ENCODE measurements at places on chromosomes 2 and 18.

- no peak for DNase-seq
Measured at GRCh38 chr18:46337271-46337670, 233.1 kb downstream of the HAUS1 start.

DNA sequence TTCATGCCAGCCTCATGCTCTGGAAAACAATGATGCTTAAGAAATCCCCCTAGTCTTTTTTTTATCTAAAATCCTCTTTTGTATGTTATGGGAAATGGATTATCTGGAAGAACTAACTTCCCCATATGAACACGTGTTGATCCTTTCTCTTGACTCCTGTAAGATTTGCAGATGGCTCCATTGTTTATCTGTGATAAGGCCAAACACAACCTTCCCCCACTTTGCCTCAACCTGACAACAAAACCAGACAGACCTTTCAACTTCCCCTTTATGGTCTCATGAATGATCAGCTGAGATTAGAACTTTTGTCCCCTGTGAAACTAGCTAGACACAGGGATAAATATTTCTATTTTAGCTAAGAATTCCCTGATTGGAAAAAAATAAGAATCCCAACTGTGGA lies 828.0 kb upstream of the CDH2 start:
- DNase-seq: no peak

GRCh38 chr2:240460781-240461431 lies 25.4 kb downstream of the GPC1 start:
- no peak for DNase-seq

GRCh38 chr2:127371037-127371436 lies 16.7 kb downstream of the MAP3K2 start:
- DNase-seq: no peak

GRCh38 chr2:46590319-46590718 lies 111.0 kb downstream of the TMEM247 start:
- no peak for DNase-seq

DNA sequence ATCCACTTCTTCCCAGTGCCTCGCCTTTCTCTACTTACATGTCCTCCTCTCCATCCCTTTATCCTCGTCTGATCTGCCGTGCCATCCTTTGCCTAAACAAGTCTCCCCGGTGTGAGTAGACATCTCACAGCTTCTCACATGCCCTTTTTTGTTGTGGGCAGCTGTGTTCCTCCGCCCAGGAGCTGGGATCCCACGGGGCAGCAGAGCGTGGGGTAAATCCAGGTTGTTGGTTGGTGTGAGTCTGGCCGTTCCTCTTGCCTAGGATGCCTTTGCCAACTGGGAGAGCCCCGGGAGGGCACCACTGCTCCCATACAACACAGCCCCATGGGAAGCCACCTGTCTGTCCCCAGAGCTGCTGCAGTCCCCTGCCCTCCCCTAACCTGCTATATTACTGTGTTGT lies 22.4 kb downstream of the SLC30A3 start:
- DNase-seq: no peak

DNA sequence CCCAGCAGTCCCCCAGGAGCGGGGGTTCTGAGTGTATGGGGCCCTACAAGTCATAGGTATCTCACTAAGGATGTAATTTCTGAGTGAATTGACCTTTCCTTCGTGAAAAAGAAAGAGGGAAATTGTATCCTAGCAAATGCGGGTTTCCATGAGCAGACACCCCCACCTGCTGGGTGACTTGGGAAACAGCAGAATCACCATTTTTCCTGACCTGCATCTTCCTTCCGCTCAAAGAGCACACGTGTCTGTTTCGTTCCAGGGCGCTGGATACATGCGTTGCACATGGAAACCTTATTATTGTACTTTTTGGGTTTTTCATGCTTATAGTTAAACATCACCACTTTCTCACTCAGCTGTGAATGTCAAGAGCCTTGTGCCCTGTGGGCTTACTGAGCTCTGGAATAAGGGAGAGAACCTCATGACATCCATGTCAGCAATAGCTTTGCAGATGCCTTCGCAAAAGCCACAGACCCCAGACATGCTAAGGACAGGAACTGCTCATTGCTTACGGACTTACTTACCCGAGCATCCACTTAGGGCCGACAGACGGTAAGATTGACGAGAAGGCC lies 132.8 kb downstream of the TPO start:
- no peak for DNase-seq

DNA sequence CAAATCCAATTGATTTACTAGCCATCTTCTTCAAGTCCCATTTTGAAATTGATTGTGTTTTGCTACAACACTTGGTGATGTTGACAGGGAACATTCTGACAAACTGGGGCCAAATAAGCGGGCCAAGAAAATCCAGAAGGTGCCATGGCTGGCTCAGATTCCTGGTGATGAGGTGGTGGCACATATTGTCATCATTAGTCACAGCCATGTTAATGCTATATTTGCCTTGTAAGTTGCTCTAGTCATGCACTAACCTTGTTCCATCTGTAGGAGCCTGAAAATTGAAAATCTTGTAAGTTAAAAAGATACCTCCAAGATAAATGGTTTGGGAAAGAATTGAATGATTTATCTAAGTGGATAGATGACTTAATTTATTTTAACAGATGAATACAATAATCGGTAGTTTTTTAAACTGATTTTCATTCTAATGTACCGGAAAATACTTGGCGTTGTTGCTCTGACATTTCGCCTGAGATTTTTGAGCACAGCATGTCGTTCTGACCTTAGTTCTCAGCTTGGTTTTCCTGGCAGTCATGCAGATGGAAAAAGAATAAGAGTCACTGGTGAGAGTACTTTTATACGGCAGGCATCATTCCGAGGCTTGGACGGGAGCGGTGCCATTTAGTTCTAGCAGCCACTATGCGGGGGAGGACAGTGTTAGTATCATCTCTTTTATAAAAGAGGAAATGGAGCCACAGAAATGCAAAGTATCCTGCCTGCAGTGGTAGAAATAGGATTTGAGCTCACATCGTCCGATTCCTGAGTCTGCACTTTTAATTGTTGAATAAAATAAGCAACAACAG lies 133.9 kb downstream of the ZNF532 start:
- no peak for DNase-seq

GRCh38 chr2:131425231-131425941 lies 50.5 kb upstream of the TUBA3D start:
- no peak for DNase-seq

DNA sequence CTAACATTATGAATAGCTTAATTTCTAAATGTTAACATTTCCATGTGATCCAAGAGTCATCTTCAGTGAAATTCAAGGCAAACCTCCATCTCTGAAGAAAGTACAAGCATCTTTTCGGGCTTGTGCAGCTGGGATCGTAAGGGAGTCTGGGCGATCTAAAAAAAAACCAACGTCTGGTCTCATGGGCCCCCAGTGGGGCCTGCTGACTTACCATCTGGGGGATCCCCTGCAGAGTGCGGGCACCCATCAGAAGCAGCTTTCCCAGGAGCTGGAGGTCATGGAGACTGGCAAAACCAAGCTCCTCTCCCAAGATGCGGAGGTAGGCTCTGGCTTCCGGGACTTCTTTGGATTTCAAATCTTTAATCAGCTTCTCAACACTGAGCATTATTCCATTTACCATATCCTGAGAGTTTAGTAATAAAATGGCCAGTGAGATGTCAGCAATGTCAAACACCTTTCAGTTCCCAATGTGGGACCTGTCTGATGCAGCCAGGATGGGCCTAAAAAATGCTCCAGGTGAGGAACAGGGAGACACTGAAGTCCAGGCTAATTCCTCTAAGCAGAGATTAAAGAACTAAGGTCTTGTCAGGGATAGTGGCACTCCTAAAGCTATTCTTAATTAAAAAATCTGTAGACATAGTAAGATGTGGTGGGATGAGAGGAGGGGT lies 19.0 kb downstream of the APOB start:
- no peak for DNase-seq

GRCh38 chr2:54254180-54254579 lies 1.8 kb downstream of the TSPYL6 start:
- no peak for DNase-seq

DNA sequence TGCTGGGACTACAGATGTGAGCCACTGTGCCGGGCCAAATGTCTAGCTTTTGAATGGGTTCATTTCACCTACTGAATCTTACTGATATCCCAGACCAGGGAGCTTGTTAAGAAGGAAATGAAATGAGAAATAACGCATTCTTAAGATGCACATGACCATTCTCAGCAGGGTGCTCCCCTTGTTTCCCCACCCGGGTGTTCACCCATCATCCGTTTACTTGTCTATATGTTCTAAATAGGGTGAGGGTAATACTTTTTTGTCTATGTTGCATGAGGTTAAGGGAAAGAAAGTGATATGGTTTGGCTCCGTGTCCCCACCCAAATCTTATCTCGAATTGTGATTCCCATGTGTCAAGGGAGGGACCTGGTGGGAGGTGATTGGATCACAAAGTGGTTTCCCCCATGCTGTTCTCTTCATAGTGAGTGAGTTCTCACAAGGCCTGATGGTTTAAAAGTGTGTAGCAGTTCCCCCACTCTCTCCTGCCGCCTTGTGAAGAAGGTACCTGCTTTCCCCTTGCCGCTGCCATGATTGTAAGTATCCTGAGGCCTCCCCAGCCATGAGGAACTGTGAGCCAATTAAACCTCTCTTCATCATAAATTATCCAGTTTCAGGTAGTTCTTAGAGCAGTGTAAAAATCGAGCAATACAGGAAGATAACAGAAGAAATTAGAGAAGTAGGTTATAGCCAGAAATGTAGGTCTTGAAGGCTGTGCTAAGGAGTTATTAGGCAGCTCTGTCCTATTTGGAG lies 129.1 kb downstream of the DDX1 start:
- DNase-seq: no peak

DNA sequence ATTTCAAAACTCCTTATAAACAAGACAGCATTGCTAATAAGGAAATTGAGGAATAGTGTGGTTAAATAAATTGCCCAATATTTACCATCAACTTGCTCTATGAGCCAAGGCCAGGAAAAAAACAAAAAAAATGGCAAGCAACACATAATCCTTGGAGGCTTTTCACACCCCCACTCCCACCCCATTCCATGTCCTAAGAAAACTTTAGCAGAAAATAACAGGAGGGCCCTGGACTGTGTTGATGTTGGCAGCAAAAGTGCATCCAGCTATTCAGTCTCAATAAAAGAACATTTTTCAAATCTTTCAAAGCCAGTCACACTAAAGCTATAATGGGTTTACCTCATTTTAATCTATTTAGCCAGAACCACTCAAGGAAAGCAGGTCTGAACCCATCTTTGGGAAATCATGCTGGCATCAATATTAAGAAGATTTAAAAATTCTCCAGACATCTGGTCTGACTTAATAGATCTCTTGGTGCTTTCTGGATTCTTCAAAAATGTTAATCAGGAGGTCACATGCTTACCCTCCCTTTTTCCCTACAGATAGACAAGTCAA lies 34.6 kb upstream of the STK17B start:
- no peak for DNase-seq

DNA sequence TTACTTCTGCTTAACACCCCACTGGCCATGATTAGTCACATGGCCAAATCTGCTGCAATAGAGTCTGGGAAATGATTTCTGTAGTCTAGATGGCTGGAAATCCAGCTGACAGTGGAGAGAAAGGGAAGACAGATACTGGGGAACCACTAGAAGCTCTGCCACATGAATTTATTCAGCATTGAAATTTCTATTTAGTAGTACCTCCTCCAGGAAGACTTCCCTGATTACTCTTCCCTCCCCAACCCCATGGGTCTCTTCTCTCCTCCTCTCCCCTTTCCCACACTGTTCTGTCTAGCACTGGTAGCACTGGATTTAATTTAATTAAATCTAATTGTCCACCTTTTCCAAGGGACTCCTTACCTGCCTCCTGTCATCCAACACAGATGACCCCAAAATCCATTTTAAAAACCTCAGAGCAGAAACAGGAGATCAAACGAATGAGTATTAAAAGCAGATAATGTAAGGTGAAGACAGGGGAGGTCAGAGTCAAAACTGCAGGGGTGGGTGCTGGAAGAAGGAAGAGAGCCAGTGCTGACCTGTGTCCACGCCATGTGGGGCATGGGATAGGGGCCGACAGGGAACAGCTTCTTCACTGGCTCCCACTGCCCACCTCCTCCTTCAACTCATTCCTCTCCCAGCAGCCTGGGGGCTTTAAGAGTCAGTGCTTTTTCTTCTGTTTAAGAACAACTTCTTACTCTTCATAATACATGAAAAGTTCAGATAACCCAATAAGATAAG lies 169.2 kb upstream of the HS6ST1 start:
- no peak for DNase-seq

DNA sequence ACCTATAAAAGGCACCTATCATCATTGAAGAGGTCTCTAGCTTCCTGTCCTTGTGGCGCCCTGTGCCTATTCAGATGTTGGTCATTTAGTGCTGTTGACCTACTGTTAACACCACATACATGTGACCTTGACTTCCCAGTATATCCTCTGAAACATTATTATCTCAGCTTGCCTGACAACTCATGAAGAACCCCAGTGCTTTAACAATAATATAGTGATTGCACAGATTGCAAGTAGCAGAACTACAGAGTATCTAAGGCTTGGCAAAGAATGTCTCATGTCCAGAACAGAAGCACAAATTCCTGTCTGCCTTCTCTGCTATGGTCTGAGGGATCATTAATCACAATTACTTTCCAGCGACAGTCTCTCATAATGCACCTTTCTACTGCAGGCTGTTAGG lies 165.3 kb downstream of the LCLAT1 start:
- no peak for DNase-seq

DNA sequence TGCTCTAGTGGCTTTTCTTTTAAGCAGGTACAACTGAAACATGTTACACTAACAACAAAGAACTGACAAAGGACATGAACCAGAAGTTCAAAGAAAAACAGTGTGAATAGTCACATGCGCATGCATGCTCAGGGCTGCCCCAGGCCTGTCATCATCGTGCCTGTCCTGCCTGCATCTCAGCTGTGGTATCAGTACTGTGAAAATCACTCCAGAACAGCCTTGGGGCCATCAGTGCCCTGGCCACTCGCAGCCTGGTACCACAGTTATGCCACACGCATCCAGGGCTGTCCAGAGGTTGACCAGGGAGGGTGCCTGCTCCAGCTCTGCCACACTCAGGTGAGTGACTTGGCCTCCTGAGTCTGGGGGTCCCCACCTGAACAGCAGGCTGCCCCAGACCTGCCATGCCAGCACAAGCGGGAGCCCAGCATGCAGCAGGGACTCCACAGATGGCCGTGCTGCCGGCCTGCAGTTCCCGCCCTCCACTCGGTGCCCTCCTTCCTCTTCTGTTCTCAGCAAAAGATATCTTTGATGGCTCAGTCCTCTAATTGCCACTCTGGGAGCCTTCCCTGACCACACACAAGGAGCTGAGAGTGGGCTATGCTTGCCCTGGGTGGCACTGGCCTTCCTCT lies 12.3 kb downstream of the LIMS2 start:
- no peak for DNase-seq

DNA sequence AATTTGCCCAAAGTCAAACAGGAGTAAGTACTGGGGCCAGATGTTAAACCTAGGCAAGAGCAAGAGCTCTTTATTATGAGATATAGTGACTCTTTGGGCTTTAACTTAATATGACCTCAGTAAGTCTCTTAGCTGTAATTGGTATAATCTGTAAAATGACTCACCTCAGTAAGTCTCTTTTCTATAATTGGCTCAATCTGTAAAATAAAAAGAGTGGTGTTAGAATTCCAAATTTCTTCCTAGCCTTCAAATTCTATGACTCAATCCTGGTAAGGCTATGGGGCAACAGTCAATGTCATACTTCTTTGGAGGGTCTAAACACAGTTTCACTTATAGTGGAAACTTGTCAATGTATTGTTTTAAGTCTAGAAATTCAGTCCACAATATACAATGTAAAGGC lies 1608.9 kb upstream of the PIK3C3 start:
- DNase-seq: no peak

Data from GM12878 (cell line).